CD4-positive, alpha-beta T cell (primary cell): ENCODE measurements at places on chromosomes 2 and 18. TPM values are rescaled to one million over a fixed set of nuclear protein-coding genes. Genes with fewer than 3 reads are reported as not detected.
A peak's percentile ranks its signal among the peaks of the same experiment; 100 is the strongest.

- H3K27me3 ChIP-seq, result no peaks in the 10 kb centered on the region
- no peak overlapping the region for H3K27ac ChIP-seq
- H3K36me3 ChIP-seq, result no peaks in the 10 kb centered on the region
- H3K4me1 ChIP-seq, result no peaks in the 10 kb centered on the region
- H3K4me3 ChIP-seq, result no peak overlapping the region
- no peak for DNase-seq
Measured at GRCh38 chr2:7180638-7181370, 263.6 kb downstream of the RNF144A start.

The GRB14 gene
- total RNA-seq, result not detected

DNA sequence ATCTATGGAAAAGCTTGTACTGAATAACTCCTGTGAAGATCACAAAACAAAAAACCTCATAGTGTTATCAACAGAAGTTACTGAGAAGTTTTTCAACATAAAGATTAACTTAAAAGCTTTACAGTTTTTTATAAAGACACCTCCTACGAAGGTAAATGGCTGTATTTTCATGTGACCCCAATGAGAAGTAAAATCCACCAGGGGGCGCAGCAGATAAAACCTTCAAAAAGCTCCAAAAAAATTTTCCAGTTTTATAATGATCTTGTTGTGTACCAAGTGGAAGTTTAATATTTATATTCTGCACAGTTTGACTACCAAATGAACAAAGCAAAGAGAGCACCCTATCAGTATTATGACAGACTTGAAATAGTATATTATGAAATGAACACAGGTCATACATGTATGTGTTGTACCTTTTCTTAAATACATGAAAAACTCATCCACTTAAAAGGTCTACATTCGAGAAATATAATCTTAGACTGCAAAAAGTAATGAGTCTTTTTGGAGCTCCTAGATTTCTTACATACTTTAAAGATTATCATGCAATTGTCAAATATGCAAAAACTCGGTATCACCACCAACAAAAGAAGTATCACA lies 38.5 kb downstream of the PNO1 start:
- no peak overlapping the region for H3K4me3 ChIP-seq
- no peaks in the 10 kb centered on the region for H3K36me3 ChIP-seq
- H3K27me3 ChIP-seq, result no peaks in the 10 kb centered on the region
- no peak overlapping the region for H3K27ac ChIP-seq
- peak; percentile 83 for DNase-seq
- H3K4me1 ChIP-seq, result no peaks in the 10 kb centered on the region

GRCh38 chr2:18752022-18752493 lies 162.7 kb upstream of the NT5C1B start:
- no peaks in the 10 kb centered on the region for H3K4me1 ChIP-seq
- no peaks in the 10 kb centered on the region for H3K36me3 ChIP-seq
- H3K27ac ChIP-seq, result no peak overlapping the region
- no peaks in the 10 kb centered on the region for H3K27me3 ChIP-seq

The HTR2B gene
- total RNA-seq, result 0.14 TPM

The TMEM178A gene
- total RNA-seq, result 0.53 TPM

- no peak overlapping the region for H3K4me3 ChIP-seq
- H3K27ac ChIP-seq, result no peak overlapping the region
- no peaks in the 10 kb centered on the region for H3K27me3 ChIP-seq
- H3K4me1 ChIP-seq, result no peaks in the 10 kb centered on the region
- H3K36me3 ChIP-seq, result peaks cover under 1% of the 10 kb centered on the region
Measured at GRCh38 chr18:11859903-11860407, 8.7 kb downstream of the CHMP1B start.

DNA sequence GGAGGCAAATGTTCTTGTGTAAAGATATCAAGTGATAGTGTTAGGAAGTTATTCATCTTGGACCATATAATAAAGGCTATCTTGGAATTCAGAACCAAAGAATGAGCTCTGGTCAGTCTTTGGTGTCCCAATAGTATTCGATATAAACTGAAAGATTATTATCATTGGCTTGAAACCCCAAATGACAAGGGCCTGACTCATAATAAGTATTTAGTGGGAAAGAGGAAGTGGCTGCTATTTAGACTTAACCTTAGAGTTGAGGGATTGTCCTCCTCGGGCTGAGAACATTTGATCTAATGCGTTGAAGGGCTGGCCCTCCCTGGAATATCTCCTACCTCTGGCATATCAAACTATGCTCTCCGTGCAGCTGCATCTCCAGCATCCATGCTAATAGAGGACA lies 67.5 kb downstream of the CDH20 start:
- no peak for DNase-seq
- H3K27ac ChIP-seq, result no peak overlapping the region
- no peaks in the 10 kb centered on the region for H3K36me3 ChIP-seq
- H3K27me3 ChIP-seq, result no peaks in the 10 kb centered on the region
- H3K4me3 ChIP-seq, result no peak overlapping the region
- H3K4me1 ChIP-seq, result no peaks in the 10 kb centered on the region

- H3K4me3 ChIP-seq, result no peak overlapping the region
- H3K36me3 ChIP-seq, result no peaks in the 10 kb centered on the region
- no peaks in the 10 kb centered on the region for H3K27me3 ChIP-seq
- no peak for DNase-seq
Measured at GRCh38 chr18:63063171-63063570, 256.4 kb downstream of the BCL2 start.

The KIAA2012 gene
- total RNA-seq, result not detected

- H3K36me3 ChIP-seq, result no peaks in the 10 kb centered on the region
- H3K4me3 ChIP-seq, result no peak overlapping the region
- peaks cover 16% of the 10 kb centered on the region for H3K4me1 ChIP-seq
- DNase-seq, result no peak
Measured at GRCh38 chr18:13309748-13310670, 91.4 kb downstream of the LDLRAD4 start.

The CD8A gene
- 1.3 TPM for total RNA-seq

DNA sequence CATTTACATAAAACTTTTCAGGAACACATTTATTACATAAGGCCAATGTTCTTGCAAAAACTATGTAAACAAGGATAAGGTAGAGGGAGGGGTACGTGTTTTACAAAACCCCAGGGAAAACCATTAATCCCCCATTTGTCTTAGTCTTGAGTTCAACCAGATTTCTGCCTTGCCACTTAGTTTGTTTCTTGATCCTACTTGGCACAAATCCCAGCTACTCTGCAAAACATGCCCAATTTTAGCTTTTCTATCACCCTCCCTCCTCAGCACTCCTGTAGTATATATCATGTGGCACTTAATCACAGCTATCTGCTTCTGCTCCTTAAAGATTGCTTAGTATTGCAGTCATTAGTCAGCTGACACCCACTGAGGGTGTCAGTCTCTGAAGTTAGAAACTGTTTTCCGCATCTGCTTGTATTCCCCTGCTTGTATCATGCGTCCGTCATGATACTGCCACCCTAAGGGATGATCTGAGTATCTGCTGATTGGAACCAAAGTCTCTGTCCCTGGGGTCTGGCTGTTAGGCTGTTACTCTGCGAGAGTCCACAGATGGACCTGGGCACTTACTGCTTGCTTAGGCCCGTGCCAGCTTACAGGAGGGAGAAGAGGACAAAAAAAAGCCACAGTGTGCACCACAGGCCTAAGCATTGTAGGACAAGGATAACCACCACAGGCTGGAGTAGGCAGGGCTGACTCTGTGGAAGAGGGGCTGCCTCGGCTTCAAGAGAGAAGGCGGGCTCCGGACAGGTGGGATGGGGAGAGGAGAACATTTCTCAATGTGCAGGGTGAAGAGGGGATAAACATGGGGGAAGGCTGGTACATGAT lies 82.2 kb downstream of the EPAS1 start:
- no peak overlapping the region for H3K4me3 ChIP-seq
- no peak for DNase-seq
- H3K36me3 ChIP-seq, result no peaks in the 10 kb centered on the region
- no peak overlapping the region for H3K27ac ChIP-seq
- no peaks in the 10 kb centered on the region for H3K4me1 ChIP-seq

DNA sequence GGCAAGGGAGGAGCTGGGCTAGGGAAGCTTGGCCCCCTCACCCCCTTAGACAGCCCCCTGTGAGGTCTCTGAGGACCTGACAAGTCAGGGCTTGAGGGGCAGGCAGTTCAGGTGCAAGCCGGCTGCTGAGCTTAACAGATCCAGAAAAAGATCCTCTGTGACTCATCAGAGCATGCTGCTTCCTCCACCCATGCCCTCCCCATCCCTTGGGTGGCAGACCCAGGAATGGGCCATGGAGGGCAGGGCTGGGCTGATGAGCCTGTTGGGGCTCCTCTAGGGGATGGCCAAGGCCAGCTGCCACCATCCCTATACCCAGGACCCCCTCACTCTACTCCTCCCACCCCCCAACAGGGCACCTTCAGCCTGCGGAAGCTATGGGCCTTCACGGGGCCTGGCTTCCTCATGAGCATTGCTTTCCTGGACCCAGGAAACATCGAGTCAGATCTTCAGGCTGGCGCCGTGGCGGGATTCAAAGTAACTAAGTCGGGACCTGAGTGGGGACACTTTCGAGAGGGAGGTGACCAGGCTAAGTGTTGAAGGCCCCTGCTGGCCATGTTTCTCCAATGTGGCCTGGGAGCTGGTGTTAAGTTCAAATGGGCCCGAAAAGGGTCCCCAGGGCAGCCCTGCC lies 1.9 kb downstream of the SLC11A1 start:
- no peaks in the 10 kb centered on the region for H3K27me3 ChIP-seq
- no peak for DNase-seq
- H3K4me1 ChIP-seq, result peaks cover 13% of the 10 kb centered on the region
- peak overlapping the region; percentile 19 for H3K4me3 ChIP-seq
- H3K27ac ChIP-seq, result no peak overlapping the region

- H3K27ac ChIP-seq, result no peak overlapping the region
- no peaks in the 10 kb centered on the region for H3K36me3 ChIP-seq
Measured at GRCh38 chr2:88845772-88846661, 154.5 kb downstream of the RPIA start.

The SLC16A14 gene
- total RNA-seq, result 0.63 TPM

GRCh38 chr18:60413944-60414547 lies 41.5 kb upstream of the MC4R start:
- H3K4me1 ChIP-seq, result no peaks in the 10 kb centered on the region
- H3K27me3 ChIP-seq, result no peaks in the 10 kb centered on the region
- H3K4me3 ChIP-seq, result no peak overlapping the region
- H3K36me3 ChIP-seq, result no peaks in the 10 kb centered on the region

DNA sequence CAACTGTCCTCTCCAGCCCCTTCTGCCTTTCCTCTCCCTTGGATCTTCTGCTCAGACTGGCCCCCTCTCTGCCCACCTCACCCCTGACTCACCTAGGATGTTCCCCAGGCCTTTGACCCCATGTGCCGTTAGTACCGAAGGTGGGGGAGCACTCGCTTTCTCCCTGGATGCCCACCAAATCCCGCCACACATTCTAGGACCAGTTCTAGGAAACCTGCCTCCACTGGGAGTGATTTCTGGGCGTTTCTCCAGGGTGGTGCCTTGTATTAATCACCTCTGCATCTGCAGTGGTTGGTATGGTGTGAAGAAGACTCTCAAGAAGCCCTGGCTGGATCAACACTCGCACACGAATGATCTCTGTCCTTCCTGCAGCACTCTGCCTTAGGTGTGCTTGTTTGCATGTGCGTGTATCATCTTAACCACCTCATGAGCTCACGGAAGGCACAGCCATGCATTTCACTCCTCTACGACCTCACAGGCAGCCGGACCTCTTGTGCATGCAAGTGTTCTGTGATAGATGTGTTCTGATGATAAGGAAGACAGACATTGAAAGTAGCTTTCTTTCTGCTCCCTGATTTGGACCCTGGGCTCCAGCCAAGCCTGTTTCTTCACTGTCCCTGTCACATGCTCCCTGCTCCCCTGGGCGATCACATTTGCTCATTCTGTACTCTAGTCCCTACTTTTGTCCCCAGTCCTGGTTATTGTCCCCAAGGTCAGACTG lies 69.4 kb downstream of the LIPG start:
- H3K4me3 ChIP-seq, result no peak overlapping the region
- no peak for DNase-seq
- no peaks in the 10 kb centered on the region for H3K36me3 ChIP-seq
- peaks cover 3% of the 10 kb centered on the region for H3K27me3 ChIP-seq
- no peaks in the 10 kb centered on the region for H3K4me1 ChIP-seq
- no peak overlapping the region for H3K27ac ChIP-seq

GRCh38 chr2:7621018-7621814 lies 704.0 kb downstream of the RNF144A start:
- no peaks in the 10 kb centered on the region for H3K4me1 ChIP-seq
- H3K4me3 ChIP-seq, result no peak overlapping the region
- DNase-seq, result no peak
- no peaks in the 10 kb centered on the region for H3K36me3 ChIP-seq
- H3K27me3 ChIP-seq, result no peaks in the 10 kb centered on the region

DNA sequence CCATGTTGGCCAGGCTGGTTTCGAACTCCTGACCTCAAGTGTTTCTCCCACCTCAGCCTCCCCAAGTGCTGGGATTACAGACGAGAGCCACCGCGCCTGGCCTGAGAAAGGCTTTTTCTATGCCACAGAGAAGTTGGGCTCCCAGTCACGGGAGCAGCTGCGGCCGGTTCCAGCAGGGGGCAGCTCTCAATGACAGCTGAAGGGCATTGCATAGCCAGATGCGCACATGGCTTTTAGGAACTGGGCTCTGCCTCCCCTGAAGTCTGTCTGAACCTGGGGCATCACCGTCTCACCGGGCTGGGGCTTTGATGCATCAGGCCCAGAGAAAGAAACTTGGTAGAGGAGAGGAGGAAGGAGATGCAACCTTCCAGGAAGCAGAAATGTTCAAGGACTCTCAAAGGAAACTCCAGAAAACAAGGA lies 84.2 kb upstream of the LAPTM4A start:
- no peaks in the 10 kb centered on the region for H3K4me1 ChIP-seq
- no peak overlapping the region for H3K4me3 ChIP-seq
- H3K27ac ChIP-seq, result no peak overlapping the region
- no peaks in the 10 kb centered on the region for H3K36me3 ChIP-seq
- peaks cover 3% of the 10 kb centered on the region for H3K27me3 ChIP-seq

- H3K36me3 ChIP-seq, result no peaks in the 10 kb centered on the region
- no peak overlapping the region for H3K4me3 ChIP-seq
- H3K4me1 ChIP-seq, result no peaks in the 10 kb centered on the region
- no peak for DNase-seq
- no peak overlapping the region for H3K27ac ChIP-seq
Measured at GRCh38 chr2:14942987-14943386, 310.5 kb downstream of the LRATD1 start.

The ALPP gene
- total RNA-seq, result not detected

The CFC1 gene
- not detected for total RNA-seq

DNA sequence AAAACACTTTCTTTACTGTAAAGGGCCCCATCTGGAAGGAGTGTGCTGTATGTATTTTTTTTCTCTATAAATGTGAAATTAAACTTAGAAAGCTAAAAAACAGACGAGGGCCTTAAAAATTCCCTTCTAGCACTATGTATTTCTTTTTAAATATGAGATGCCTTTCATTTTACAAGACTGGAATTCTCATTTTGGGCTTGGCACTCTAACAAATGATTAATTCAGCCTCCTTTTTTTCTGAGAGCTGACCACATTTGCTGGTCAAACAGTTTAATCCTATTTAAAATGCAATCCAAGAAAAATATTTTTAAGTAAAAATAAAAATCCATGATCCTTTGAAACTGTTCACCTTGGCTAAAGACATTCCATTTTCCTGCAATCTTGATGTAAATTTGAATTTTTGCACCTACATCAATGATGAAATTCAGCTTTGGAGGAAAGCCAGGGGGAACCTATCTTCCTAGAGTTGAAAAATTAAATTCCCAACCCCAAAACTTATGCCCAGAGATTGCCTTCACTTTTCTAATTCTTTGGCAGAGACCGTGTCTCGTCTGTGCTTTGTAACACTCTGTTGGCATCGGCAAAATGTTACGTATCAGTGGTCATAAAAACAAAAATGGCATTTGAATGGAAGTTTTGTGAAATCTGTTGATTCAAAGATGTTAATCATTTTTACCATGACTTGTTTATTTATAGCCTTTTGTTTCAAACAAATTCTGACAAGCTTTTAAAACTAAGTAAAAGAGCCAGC lies 284.5 kb downstream of the ZNF521 start:
- no peaks in the 10 kb centered on the region for H3K27me3 ChIP-seq
- H3K27ac ChIP-seq, result no peak overlapping the region
- no peaks in the 10 kb centered on the region for H3K36me3 ChIP-seq
- no peak overlapping the region for H3K4me3 ChIP-seq
- DNase-seq, result no peak
